Nephron progenitor cell (in vitro differentiated cells): ENCODE measurements at places on chromosomes 11 and 22.

- DNase-seq, result no peak
Observed at GRCh38 chr22:24789516-24789915, 15.0 kb upstream of the PIWIL3 start.

DNA sequence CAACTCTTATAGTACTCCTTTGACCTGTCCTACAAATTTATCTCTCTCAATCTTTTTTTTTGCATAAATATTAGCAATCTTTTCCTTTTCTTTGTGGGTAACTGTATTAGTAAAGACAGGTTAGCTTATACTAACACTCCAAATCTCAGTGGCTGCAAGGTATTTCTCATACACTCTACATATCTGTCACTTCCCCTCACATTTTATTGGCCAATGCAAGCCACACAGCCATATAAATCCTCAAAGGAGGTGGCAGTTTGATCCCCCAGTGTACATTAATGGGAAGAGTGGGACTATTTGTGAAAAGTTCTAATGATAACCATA lies 42.6 kb upstream of the EED start:
- no peak for DNase-seq

DNA sequence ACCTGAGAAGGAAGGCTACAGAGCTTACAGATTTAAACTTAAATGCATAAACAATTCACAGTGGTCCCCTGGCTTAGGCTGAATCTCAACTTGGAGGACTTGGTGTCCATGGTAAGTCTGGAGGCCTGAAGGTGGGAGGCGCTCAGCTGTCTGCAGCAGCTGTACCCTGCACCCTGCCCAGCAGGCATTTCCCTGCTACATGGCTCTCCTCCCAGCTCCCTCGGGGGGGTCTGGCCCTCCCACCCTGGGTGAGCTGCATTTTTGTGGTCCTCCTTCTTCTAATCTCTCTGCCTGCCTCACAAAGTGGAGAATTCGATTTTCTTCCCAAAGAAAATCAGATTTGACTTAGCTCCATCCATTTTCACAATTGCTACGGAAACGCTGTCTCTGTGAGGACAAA lies 273.2 kb downstream of the KIRREL3 start:
- DNase-seq, result no peak

- no peak for DNase-seq
Observed at GRCh38 chr22:37284805-37285355, 2.6 kb downstream of the CYTH4 start.

GRCh38 chr11:43404406-43404805 lies 45.7 kb downstream of the TTC17 start:
- no peak for DNase-seq

- no peak for DNase-seq
Observed at GRCh38 chr11:111409915-111410314, 30.8 kb upstream of the POU2AF1 start.

GRCh38 chr11:123371506-123372297 lies 58.4 kb upstream of the GRAMD1B start:
- no peak for DNase-seq

GRCh38 chr22:50316114-50317065 lies 8.9 kb upstream of the PLXNB2 start:
- DNase-seq, result no peak

DNA sequence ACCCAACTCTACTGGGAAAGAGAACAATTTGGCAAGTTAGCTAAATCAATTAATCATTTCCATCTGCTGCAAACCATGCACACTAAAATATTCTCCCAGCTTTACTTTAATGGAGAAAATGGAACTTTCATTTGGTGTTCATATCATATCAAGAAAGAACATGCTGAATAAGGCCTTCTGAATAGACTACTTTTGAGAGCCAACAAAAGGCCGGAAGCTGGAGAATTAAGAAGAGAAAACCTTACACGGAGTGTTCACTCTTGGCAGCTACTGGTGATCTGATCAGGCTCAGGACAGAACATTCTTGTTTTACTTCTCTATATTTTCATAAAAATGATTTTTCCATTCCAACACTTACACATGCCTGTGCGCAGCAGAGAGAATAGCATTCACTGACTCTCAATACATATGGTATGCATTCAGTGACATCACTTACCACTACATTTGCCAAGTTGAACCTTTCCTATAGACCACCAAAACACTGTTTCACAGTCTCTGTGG lies 165.3 kb downstream of the TTC28 start:
- DNase-seq, result no peak

DNA sequence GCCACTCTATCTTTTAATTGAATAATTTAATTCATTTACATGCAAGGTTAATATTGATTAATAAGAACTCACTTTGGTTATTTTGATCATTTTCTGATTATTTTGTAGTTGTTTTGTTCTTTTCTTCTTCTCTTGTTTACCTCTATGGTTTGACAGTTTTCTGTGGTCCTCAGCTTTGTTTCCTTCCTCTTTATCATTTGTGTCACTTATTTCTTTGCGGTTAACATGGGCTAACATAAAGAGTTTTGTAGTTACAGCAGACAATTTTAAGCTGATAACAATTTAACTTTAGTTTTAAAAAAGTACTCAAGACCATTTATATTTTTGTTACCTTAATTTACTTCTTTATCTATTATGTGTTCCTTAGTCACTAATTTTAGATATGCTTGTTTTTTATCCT lies 1032.8 kb upstream of the RAG2 start:
- no peak for DNase-seq

- no peak for DNase-seq
Observed at GRCh38 chr11:92397221-92397755, 172.7 kb downstream of the FAT3 start.

GRCh38 chr11:60809249-60809648 lies 24.1 kb downstream of the MS4A10 start:
- no peak for DNase-seq

- DNase-seq, result peak; percentile 67
Observed at GRCh38 chr11:124586238-124586860, 16.6 kb downstream of the OR8A1 start.
